ENCODE measurements at places on chromosomes 11 and 22. TPM values are rescaled to one million over a fixed set of nuclear protein-coding genes. Genes with fewer than 3 reads are reported as not detected.

- no peaks in the 10 kb centered on the region for H3K4me1 ChIP-seq
- peak; percentile 70 for DNase-seq
- peak overlapping the region; percentile 97 for H3K4me3 ChIP-seq
- peak overlapping the region; percentile 65 for H3K27ac ChIP-seq
- peaks cover 56% of the 10 kb centered on the region for H3K36me3 ChIP-seq
Measured at GRCh38 chr11:208181-208916, 841 bp downstream of the RIC8A start.

DNA sequence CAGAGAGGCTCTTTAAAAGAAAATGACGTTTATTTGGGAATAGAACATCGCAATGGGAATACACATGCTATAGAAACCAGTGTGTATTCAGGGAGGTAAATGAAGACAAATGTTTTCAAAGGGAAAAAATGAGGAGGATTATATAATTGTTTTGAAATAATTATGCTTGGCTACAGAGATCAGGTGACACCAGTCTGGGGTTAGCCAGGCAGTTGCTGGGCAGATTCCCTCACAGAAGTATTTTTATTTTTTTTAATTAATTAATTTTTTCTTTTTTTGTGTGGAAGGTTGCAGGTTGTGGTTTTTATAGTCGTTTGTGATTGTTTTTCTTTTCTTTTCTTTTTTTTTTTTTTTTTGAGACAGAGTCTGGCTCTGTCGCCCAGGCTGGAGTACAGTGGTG is 5.6 kb upstream of the STARD10 start:
- DNase-seq = no peak
- no peak overlapping the region for H3K27ac ChIP-seq
- H3K4me1 ChIP-seq = no peaks in the 10 kb centered on the region
- no peak overlapping the region for H3K4me3 ChIP-seq

DNA sequence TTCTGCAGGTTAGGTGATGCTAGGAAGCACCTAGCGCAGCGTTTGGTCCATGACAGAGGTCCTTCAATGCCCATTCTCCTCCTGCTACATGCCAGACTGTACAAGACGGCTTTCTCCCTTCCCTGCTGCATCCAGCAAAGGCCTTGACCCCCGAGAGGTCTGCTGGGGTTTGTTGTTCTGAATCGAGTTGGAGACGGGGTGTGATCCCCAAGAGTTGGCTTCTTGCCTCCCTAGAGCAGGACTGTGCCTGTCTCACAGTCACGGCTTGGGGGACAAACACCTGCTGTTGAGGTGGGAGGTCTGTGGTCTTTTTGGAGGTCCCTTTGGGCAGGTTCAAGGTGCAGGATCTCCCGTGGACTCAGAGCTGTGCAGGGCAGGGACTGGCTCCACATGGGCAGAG is 352.3 kb upstream of the B3GAT1 start:
- no peak for DNase-seq
- H3K4me1 ChIP-seq = no peaks in the 10 kb centered on the region
- no peaks in the 10 kb centered on the region for H3K27me3 ChIP-seq
- H3K4me3 ChIP-seq = no peak overlapping the region

- H3K36me3 ChIP-seq = 0 out of 2 replicates have a peak, but pooled peaks cover 8% of the 10 kb centered on the region
- H3K27ac ChIP-seq = no peak overlapping the region
- no peaks in the 10 kb centered on the region for H3K27me3 ChIP-seq
Measured at GRCh38 chr11:134374891-134375550, 37.0 kb downstream of the B3GAT1 start.

- peak; percentile 31 for DNase-seq
- no peaks in the 10 kb centered on the region for H3K27me3 ChIP-seq
- no peak overlapping the region for H3K27ac ChIP-seq
- no peaks in the 10 kb centered on the region for H3K36me3 ChIP-seq
- 0 out of 2 replicates have a peak, but pooled peaks cover 3% of the 10 kb centered on the region for H3K4me1 ChIP-seq
Measured at GRCh38 chr11:120336641-120337354, 585 bp downstream of the ARHGEF12 start.

DNA sequence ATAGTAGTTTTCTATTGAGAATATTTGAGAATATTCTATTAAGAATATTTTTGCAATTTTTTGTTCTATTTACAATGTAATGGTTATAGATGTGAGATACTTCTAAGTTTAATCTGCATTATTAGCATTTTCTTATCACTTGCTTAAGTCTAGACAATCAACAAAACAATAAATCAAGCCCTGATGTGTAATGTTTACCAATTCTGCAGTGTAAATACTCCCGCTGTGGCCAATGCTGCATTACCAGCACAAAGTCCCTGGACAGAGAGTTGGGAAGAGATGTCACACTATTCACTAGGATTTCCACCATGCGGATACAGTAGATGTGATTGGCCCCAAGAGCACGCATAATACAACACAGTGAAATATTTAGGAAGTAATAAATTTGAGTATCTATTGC is 47.6 kb upstream of the GCAT start:
- no peak overlapping the region for H3K4me3 ChIP-seq
- no peak overlapping the region for H3K27ac ChIP-seq
- H3K36me3 ChIP-seq = peaks cover 69% of the 10 kb centered on the region
- no peaks in the 10 kb centered on the region for H3K27me3 ChIP-seq
- no peaks in the 10 kb centered on the region for H3K4me1 ChIP-seq

- no peak overlapping the region for H3K27ac ChIP-seq
- no peak for DNase-seq
- H3K36me3 ChIP-seq = peaks cover under 1% of the 10 kb centered on the region
- H3K27me3 ChIP-seq = no peaks in the 10 kb centered on the region
- H3K4me1 ChIP-seq = no peaks in the 10 kb centered on the region
- H3K4me3 ChIP-seq = no peak overlapping the region
Measured at GRCh38 chr22:28411125-28411524, 268.5 kb downstream of the TTC28 start.

DNA sequence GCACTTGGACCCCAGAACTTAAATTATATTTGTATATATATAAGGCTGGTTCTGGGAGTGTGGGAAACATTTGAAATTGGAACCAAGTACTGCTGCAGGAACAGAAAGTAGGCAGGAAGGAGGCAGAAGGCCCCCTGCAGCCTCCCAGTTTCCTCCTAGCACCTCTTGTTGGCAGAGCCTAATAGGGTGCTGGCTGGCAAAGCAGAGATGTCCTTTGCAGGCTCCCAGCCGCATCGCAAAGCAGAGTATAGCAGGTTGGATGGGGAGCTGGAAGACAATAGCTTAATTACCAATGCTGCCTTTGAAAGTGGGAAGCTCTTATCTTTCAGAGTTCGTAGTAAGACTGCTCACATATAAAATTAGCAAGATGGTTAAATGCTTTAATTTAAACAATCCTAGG is 370.8 kb upstream of the C11orf87 start:
- no peak overlapping the region for H3K4me3 ChIP-seq
- no peak overlapping the region for H3K27ac ChIP-seq
- no peaks in the 10 kb centered on the region for H3K4me1 ChIP-seq
- H3K27me3 ChIP-seq = no peaks in the 10 kb centered on the region
- no peak for DNase-seq

- peak overlapping the region; percentile 84 for H3K4me3 ChIP-seq
- peaks cover 25% of the 10 kb centered on the region for H3K36me3 ChIP-seq
- H3K27me3 ChIP-seq = no peaks in the 10 kb centered on the region
- H3K4me1 ChIP-seq = no peaks in the 10 kb centered on the region
- DNase-seq = no peak
Measured at GRCh38 chr22:31944700-31945442, 536 bp downstream of the YWHAH start.

DNA sequence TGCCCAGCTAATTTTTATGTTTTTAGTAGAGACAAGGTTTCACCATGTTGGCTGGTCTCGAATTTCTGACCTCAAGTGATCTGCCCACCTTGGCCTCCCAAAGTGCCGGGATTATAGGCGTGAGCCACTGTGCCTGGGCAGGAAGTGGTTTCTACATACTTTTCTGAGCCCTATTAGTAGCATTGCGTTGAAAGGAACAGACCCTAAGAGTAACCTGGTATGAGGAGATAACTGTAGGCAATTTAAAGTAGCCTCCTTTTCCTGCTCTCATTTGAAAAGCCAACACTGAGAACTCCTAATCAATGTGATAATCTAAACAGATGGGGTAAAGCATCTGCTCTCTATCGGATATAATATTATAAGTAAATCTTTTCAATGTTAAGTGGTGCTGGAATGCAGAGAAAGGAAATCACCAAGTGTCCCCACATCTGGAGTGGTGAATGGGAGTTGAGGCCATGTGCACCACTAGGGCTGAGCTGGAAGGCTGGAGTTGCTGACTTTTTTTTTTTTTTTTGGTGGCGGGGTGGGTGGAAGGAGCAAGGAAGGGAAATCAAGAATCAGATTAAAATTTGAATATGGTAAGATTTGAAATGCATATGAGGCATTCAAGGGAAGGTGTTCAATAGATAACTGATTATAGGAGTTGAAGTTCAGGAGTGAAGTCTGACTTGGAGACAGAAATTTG is 20.7 kb downstream of the PDHX start:
- no peak overlapping the region for H3K27ac ChIP-seq
- no peak for DNase-seq
- H3K4me1 ChIP-seq = no peaks in the 10 kb centered on the region
- peaks cover 4% of the 10 kb centered on the region for H3K36me3 ChIP-seq
- no peak overlapping the region for H3K4me3 ChIP-seq

- H3K36me3 ChIP-seq = peaks cover 50% of the 10 kb centered on the region
- H3K27me3 ChIP-seq = no peaks in the 10 kb centered on the region
- H3K27ac ChIP-seq = no peak overlapping the region
- peak overlapping the region; percentile 30 for H3K4me3 ChIP-seq
Measured at GRCh38 chr22:37971475-37972434, 12.6 kb downstream of the SOX10 start.

DNA sequence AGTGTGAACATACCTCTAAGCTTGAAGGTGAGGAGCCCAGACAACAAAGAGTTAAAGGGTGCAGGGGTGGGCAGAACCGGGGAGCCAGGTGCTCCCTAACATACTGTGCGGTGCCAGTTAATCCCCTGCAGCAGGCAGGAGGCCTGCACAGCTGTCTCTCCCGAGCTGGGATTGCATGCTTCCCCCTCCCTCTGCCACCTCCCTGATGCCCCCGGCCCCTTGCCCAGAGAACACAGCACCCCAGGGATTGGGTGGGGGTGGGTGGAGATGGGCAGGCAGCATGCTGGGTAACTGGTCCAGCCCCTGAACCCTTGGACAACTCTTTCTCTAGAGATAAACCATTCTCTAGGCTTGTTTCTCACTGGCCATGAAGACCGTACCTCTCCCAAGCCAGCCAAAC is 67.7 kb upstream of the MYOD1 start:
- H3K27me3 ChIP-seq = no peaks in the 10 kb centered on the region
- no peak for DNase-seq
- peaks cover 1% of the 10 kb centered on the region for H3K36me3 ChIP-seq
- H3K27ac ChIP-seq = no peak overlapping the region
- peaks cover 2% of the 10 kb centered on the region for H3K4me1 ChIP-seq

DNA sequence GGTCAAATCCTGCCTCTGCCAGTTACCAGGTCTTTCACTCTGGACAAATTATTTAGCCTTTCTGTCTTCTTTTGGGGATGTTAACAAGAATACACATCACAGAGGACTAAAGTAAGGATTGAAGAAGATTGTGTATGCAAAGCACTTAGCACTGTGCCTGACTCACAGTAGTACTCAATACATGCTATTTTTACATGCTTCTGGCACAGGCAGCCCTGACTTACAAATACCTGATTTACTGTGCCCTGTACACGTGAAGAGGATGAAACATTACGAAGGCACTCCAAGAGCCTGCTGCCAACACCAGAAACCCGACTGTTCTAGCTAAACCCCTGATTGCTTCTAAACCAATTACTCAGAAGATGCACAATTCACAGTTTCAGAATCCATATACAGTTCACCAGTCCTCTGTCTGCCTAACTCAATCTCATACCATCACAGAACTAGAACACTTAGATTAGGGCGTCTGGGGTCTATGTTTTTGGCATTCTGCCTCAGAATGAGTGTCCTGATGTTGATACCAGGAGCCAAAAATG is 300.9 kb upstream of the DDI1 start:
- H3K27ac ChIP-seq = no peak overlapping the region
- DNase-seq = no peak
- H3K36me3 ChIP-seq = no peaks in the 10 kb centered on the region

DNA sequence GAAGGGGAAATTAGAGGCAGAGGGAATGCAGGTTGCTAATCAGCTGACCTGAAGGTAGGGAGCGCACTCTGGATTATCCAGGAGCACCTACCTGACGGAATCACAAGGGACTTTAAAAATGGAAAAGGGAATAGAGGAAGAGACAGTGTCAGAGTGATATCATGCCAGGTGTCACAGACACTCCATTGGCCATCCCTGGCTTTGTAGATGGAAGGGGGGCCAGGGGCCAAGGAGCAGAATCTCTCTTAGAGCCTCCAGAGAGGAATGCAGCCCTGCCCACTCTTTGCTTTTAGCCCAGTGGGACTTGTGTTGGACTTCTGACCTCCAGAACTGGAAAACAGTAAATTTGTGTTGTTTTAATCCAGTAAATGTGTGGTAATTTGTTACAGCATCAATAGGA is 37.9 kb downstream of the DKK3 start:
- H3K27me3 ChIP-seq = no peaks in the 10 kb centered on the region
- H3K4me3 ChIP-seq = no peak overlapping the region
- peaks cover 2% of the 10 kb centered on the region for H3K36me3 ChIP-seq
- H3K4me1 ChIP-seq = no peaks in the 10 kb centered on the region
- no peak overlapping the region for H3K27ac ChIP-seq

GRCh38 chr22:50251477-50252081 is 514 bp upstream of the HDAC10 start:
- H3K4me1 ChIP-seq = no peaks in the 10 kb centered on the region
- H3K27ac ChIP-seq = no peak overlapping the region
- peaks cover 12% of the 10 kb centered on the region for H3K36me3 ChIP-seq
- peak overlapping the region; percentile 76 for H3K4me3 ChIP-seq

- no peak overlapping the region for H3K27ac ChIP-seq
- DNase-seq = no peak
- H3K27me3 ChIP-seq = no peaks in the 10 kb centered on the region
- peaks cover 21% of the 10 kb centered on the region for H3K36me3 ChIP-seq
Measured at GRCh38 chr11:64207256-64208085, 950 bp downstream of the FERMT3 start.

GRCh38 chr11:120977266-120978137 is 46.4 kb upstream of the TBCEL start:
- no peak overlapping the region for H3K4me3 ChIP-seq
- no peaks in the 10 kb centered on the region for H3K36me3 ChIP-seq
- no peaks in the 10 kb centered on the region for H3K4me1 ChIP-seq
- no peaks in the 10 kb centered on the region for H3K27me3 ChIP-seq

DNA sequence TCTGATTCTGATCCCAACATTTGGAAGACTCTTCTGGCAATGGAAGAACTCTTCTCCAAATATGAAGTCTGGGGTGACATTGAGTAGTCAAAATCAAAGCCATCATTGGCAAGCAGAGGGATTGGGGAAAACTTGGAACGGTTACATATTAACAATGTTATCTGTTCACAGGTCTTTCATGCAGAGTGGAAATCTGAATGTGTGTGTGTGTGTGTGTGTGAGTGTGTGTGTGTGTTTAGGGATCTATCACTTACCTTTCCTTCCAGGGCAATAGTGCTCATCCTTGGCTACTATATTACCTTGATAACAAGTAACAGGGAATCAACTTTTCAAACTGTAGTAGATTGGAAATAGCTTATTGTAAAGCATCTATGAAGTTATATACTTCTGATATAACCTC is 55.3 kb downstream of the EHF start:
- no peak overlapping the region for H3K27ac ChIP-seq
- no peak overlapping the region for H3K4me3 ChIP-seq
- no peaks in the 10 kb centered on the region for H3K36me3 ChIP-seq
- H3K4me1 ChIP-seq = peaks cover 3% of the 10 kb centered on the region

Gene SCUBE1
- total RNA-seq = 1.2 TPM

Gene KRTAP5-10
- total RNA-seq = not detected

Gene PRG3
- total RNA-seq = not detected
